Endothelial cell of umbilical vein (primary cell): ENCODE measurements at places on chromosomes 2 and 18.

DNA sequence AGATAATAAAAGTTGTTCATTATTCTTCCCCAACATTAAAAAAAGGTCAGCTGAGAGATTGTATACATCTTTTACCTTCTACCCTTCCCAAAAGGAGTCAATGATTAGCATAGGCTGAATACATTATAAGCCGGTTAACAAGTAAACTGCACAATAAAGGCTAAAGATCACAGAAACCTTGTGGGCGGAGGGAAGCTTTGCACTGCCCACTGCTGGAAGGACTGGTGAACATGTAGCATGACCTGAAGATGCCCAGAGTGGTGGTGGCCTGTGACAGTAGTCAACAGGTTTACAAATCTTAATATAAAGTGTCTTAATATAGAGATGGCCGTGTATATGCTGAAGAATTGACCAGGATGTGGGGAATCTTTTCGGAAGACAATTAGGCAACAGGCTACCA lies 35.6 kb downstream of the ARL5A start:
- no peak for DNase-seq

DNA sequence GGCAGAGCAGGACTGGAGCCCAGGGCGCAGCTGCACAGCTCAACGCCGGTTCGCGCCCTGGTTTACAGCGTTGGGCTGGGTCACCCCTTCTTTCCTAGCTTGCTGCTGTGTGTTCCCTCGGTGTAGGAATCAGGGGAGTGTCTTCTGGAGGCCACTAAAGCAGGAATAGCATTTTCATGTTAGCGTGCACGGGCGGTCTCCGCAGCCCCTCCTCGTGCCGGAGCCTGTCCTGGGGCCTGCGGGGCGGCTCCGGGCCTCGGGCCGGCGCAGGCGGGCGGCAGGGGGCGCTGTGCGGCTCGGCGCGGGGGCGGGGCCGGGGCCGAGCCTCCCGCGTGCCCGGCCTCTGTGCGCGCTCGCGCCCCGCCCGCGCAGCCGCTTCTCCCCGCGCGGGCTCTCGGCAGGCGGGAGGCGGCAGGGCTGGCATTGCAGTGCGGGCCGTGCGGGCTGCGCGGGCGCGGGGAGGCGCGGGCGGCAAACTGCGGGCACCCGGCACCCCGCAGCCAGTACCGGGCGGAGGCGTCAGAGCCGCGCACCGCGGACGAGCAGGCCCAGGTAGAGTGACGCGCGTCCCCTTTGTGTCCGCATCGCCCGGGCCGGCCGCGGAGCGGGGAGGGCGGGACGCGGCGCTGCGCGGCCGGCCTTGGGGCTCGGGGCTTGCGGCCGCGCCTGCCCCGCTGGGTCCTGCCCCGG lies at the start of gene RNF144A:
Gene RNF144A (plus strand): TSS at position 342 of the 690 bp plus-strand sequence. CDS start 79,515 bp downstream, outside the sequence.
- peak; percentile 40 for DNase-seq

DNA sequence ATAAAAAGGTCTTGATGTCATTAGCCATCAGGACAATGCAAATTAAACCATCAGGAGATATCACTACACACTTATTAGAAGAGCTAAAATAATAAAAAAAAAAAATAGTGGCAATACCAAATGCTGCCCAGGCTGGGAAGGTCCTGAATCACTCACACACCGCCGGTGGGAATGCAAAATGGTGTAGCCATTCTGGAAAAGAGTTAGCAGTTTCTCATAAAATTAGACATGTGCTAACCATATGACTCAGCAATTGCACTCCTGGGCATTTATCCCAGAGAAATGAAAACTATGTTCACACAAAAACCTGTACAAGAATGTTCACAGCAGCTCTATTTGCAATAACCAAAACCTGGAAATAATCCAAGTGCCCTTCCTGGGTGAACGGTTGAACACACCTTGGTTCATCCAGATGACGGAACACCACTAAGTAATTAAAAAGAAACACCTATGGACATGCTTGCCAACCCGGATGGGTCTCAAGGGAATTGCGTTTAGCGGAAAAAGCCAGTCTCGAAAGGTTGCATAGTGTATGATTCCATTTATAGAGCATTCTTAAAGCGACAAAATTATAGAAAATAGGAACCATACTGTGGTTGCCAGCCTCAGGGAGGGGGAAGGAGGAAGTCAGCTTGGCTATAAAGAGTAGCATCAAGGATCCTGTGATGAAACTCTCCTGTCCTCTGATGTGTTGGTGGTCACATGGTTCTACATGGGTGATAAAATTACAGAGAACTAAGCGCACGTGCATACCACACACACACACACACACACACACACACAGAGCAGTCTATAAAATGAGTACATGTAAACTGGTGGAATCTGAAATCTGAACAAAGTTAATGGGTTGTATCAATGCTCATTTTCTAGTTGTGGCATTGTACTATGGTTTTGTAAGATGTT lies 4.6 kb downstream of the MBP start:
- DNase-seq: no peak

DNA sequence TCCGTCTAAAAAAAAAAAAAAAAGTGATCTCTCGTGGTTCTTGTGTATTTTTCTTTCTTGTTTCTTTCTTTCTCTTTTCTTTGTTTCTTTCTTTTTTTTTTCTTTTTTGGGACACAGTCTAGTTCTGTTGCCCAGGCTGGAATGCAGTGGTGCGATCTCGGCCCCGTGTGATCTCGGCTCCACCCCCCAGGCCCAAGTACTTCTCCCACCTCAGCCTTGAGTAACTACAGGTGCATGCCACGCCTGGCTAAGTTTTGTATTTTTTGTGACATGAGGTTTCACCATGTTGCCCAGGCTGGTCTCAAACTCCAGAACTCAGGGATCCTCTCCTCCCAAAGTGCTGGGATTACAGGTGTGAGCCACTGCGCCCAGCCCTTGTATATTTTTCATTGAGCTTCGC lies 91.4 kb downstream of the TMEM237 start:
- DNase-seq: no peak

GRCh38 chr2:27294928-27295327 lies 12.7 kb downstream of the TRIM54 start:
- DNase-seq: no peak

- DNase-seq: no peak
Observed at GRCh38 chr2:162215162-162215561, 28.1 kb downstream of the FAP start.

GRCh38 chr18:12774982-12775381 lies 72.1 kb downstream of the PSMG2 start:
- DNase-seq: no peak

- no peak for DNase-seq
Observed at GRCh38 chr2:235908826-235909225, 259.4 kb downstream of the GBX2 start.

DNA sequence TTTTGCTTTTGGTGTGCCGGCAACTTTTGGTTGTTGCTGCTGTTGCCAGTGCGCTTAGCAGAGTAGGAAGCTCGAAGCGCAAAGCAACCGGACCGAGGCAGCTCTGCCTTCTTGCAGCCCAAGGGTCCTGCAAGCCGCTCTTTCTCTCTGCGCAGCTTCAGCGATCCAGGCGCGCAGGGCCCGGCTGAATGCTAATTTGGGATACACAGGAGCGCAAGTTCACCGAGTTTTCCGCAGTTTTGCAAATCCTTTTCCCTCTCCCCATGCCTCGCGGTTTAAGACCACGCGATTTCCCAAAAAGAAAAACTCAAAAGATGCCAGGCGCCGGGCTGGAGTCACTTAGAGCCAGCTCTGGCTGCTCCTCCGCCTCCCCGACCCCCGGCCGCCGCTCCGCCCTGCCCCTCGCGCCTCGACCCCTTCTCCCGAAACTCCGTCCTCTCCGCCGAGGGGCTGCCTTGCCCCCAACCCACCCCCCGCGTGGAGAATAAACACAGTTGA lies 13.5 kb upstream of the SIX3 start:
- no peak for DNase-seq

GRCh38 chr2:216533609-216534008 lies 35.0 kb downstream of the RPL37A start:
- DNase-seq: no peak

DNA sequence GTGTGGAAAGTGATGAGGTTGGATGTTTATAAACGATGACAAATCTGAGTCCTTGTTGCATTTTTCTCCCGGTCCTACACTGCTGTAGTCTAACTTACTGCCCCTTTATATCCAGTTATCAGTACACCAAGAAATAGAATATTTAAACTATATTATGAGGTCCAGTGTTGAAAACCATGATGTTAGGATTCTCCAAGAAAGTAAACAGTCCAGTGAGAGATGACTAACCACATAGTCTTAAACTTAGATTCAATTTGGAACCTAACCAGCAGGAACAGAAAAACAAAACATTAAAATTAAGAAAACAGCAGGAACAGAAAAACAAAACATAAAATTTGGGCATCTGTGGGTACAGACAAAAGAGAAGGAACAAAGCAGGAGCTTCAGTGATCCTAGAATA lies 143.2 kb downstream of the TPGS2 start:
- DNase-seq: no peak

DNA sequence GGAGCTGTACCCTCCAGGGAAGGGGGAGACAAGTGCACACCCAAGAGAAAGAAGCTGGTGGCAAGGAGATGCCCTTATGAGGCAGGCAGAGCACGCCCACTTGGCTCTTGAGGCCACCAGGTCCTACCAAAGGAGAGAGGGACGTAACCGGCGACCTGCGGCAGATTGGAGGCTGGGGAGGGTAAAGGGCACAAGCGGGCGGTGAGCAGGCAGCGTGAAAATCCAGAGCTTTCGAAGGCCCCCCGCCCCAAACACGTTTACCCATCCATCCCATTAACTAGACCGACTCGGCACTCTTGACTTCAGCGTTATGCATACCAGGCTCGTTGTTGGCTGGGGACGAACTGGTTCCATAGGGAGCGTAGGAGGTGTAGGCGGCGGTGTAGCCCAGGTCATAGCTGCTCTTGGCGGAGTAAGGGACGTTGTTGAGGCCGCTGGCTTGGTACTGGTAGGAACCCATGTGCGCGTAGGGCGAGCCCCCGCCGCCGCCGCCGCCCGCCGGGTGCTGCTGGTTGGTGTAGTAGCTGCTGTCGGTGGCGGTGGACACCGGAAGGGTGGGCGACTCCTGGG lies 794 bp downstream of the DLX2 start:
- peak; percentile 21 for DNase-seq

GRCh38 chr2:133766164-133766832 lies 198.0 kb upstream of the NCKAP5 start:
- no peak for DNase-seq

GRCh38 chr2:39210846-39211245 lies 32.9 kb downstream of the CDKL4 start:
- DNase-seq: no peak

- DNase-seq: peak; percentile 73
Observed at GRCh38 chr2:27885661-27886060, 4.5 kb downstream of the RBKS start.

GRCh38 chr2:189982780-189983394 lies 79.6 kb downstream of the MSTN start:
- peak; percentile 10 for DNase-seq

- DNase-seq: no peak
Observed at GRCh38 chr2:152924722-152925121, 206.3 kb downstream of the ARL6IP6 start.

- no peak for DNase-seq
Observed at GRCh38 chr2:127365211-127365643, 22.5 kb downstream of the MAP3K2 start.

DNA sequence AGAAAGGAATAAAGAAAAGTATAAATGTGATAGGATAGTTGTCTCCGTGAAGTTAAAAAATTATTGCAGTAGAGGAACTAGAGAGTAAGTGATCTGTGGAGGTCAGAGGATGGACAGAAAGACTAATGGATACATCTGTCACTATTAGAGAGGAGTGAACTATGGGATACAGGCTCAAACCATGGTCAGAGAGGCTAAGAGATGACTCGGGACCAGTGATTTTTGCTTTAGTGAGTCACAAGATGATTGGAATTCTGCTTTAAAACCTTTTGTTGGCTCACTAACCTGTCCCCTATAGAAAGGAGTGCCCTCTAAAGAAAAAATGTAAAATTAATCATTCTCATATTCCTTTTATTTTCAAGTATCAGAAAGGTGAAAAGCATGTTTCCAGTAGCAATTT lies 30.3 kb downstream of the ALMS1 start:
- DNase-seq: no peak

- no peak for DNase-seq
Observed at GRCh38 chr2:75480971-75481836, 79.5 kb downstream of the EVA1A start.

- no peak for DNase-seq
Observed at GRCh38 chr2:214127571-214127970, 283.3 kb upstream of the VWC2L start.

DNA sequence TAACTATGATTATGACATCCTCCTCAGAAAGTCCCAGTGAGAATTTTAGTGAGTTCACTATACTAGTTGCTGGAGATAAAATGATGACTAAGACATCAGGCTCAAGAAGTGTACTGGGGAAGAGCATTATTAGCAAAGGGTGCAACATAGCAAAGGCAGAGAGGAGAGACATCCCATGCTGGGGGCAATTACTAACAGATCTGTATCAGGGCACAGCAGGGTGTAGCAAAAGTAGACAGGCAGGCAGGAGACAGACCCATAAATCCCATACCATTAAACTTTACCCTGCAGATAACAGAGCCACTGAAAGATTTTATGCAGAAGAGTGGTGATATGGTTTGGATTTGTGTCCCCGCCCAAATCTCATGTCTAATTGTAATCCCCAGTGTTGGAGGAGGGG lies 161.7 kb downstream of the SP3 start:
- no peak for DNase-seq

- DNase-seq: peak; percentile 74
Observed at GRCh38 chr2:191676790-191677645, 918 bp upstream of the NABP1 start.

GRCh38 chr2:113230531-113230930 lies 48.2 kb downstream of the PAX8 start:
- DNase-seq: no peak

GRCh38 chr2:172710584-172711047 lies 25.0 kb upstream of the RAPGEF4 start:
- peak; percentile 65 for DNase-seq

DNA sequence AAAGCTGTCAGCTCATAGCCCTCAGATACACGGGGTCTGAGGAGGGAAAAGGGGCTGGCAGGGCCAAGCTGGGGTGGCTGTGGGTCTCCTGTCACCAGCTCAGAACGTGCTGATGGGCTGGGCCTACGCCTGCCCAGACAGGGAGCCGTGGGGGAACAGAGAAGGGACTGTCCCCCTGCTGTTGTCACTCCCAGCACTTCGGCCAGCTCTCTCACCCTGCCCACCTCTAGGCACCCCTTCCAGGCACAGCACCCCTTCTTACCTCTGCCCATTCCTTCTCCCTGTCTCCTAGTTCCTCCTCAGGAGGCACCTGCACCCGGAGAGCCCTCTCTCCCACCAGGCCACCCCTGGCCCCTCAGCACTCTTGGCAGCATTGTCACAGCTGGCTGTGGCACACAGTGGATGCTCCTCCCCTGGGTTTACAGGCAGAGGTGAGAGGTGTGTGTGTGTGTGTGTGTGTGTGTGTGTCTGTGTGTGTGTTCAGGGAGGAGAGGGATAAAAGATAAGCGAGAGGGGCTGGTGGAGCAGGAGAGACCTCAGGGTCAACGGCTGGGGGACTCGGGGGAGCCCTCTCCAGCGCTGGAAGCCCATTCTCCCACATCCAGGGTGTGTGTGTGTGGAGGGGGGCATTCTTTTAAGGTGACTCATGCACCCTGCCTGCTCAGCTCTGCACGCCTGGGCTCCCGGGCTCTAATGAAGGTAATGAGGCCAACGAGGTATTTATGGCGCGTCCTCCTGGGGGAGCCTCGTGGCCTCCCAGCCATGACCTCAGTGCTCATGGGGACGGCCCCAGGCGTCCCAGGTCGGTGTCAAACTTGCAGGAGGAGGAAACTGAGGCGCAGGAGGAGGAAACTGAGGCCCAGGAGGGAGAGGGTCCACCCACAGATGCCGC lies 66.1 kb upstream of the SMAD7 start:
- DNase-seq: peak; percentile 22
